Left lung (tissue), 14 donors: ENCODE measurements at places on chromosomes 1 and 21.
A peak's percentile ranks its signal among the peaks of the same experiment; 100 is the strongest.

DNA sequence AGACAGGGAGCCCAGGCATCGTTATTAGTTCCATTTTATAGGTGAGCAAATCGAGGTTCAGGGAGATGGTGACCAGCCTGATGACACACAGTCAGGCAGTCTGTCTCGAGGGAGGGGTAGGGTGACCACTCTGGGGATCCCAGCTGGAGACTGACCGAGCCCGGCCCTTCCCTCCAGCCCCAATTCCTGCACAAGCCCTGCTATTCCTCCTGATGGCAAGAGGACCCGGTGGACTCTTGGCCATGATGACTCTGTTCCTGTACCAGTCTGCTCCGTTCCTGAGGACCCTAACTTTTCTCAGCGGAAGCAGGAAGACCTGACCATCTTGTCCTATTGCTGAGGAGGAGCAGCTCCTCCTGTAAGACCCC, 391 bp downstream of the AGT start:
- no peak for DNase-seq

GRCh38 chr1:244353551-244354091, 98.1 kb downstream of the ADSS2 start:
- no peak for DNase-seq

DNA sequence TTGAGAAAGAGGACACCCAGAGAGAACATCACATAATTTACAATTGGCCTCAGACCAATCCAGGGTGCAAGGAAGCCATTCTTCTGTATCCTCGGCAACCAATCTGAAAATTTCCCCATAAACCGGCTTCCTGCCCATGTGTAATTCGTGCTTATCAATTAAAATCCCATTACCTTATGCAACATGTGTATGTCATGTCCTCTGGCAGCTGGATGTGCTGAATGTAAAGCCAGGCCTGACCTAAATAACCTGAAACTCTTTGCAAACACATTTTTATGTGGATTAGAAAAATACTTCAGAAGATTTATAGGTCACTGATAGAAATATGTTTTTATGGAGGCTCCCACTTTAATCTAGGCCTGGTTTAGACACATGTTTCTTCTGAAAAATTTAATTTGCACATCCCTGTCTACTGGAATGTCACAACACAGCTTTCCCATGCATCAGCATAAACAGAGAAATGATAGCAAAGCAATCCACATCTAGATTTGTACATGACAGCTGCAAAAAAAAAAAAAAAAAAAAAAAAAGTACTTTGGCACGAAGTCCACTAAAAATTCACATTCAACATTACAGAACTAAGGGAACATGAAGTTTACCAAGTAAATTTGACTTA, 69.4 kb upstream of the SAMSN1 start:
- no peak for DNase-seq

- DNase-seq, result peak; percentile 6
Measured at GRCh38 chr1:189899686-189900425, 577.8 kb downstream of the BRINP3 start.

DNA sequence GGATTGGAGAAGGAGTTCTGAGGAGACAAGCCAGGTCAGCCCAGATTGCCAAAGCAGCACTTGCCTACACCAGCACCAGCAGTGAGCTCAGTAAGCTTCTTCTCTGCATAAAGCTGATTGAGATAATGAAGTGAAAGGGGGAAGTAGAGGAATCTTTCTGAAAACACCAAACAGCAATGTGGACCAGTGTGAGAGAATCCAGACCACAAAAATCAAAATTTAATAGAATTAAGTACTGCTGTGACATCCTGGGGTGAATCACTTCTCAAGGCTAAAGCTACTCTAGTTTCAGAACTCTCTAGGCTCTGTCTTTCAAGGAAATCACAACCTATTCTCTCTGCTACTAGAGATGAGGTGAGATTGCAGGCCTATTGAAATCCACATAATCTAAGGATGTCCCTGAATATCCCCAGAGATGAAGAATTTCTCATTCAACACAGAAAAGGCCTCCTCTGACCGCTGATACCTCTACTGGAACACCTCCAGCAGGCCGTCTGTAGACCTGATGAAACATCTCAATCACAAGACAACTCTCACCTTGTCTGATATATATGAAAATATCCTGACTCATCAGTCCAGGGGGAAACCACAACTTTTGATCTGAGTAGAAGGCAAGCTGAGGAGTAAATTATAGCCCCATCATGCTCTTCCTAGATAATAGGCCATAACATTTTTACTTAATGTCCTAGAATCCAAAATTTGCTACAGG, at the start of gene FCRL4:
TSS of gene FCRL4 (minus strand) at position 127 of the 709 bp plus-strand sequence. CDS start 141 bp downstream, outside the sequence.
- no peak for DNase-seq

DNA sequence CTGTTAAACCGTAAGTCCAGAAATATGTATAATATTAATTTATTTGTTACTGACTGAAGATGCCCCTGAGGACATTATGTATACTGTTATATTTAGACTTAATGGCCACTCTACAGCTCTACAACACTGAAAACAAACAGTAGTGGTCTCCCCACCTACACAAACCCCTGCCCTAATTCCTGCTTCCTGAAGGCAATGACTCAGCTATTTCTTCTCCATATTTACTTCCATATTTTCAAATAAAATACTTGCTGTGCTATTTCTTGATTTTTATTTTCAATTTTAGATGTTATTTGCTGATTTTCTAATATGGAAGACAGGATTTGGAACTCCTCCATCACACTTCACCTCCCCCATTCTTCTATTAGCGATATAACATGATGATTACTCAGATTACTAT, 97.6 kb downstream of the PCNX2 start:
- DNase-seq, result no peak

GRCh38 chr1:206012086-206012859, 9.1 kb upstream of the RAB7B start:
- DNase-seq, result no peak

GRCh38 chr1:119647734-119648619, at the start of gene ZNF697:
Gene ZNF697 (minus strand): TSS chr1:119648266. CDS start chr1:119626100, 22,166 bp downstream.
- peak; percentile 98 for DNase-seq

- no peak for DNase-seq
Measured at GRCh38 chr1:90795431-90795830, 78.3 kb upstream of the BARHL2 start.

DNA sequence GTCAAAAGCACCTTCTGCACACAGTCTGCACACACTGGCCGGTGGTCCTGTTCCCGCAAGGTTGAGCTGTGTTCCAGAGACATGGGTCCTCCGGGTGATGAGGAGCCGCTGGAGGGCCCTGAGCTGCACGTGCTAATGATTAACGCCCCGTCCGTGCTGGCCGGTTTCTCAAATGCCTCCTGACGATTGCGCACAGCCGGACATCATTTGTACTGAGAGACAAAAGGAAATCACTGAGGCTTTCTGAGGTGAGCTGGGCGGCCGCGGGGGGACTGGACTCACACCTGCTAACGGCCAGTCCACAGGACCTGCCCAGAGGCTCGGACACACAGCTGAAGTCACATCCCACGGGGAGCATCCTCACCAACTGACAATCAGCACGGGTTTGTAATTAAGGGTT, 29.2 kb downstream of the POFUT2 start:
- DNase-seq, result no peak

- no peak for DNase-seq
Measured at GRCh38 chr1:36760081-36760480, 274.2 kb downstream of the GRIK3 start.

GRCh38 chr1:208085655-208086515, 158.3 kb downstream of the PLXNA2 start:
- DNase-seq, result no peak

DNA sequence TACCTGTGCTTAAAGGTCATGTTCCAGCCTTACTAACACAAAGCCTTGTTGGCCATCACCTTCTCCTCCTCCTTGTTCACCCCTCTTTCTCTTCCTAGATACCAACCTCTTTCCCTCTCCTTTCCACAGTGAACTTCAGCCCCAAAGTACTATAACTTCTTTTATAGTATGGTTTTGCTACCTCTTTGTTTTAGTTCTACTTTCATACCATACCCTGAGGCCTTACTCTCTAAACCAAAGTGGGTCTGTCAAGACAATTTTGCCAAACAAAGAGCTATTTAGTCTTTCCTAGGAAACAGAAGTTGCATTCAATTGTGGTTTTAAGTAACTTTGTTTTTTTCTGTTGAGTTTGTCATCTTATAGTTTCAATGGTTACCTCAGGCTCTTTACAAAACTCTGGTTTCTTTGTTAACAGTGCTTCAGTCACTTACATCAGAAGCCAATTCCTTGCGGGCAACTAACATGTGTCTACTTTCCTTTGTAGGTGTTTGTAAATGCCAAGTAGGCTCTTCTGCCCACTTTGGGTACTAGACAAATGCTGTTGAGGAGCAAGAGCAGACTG, 623.9 kb upstream of the PKN2 start:
- no peak for DNase-seq

DNA sequence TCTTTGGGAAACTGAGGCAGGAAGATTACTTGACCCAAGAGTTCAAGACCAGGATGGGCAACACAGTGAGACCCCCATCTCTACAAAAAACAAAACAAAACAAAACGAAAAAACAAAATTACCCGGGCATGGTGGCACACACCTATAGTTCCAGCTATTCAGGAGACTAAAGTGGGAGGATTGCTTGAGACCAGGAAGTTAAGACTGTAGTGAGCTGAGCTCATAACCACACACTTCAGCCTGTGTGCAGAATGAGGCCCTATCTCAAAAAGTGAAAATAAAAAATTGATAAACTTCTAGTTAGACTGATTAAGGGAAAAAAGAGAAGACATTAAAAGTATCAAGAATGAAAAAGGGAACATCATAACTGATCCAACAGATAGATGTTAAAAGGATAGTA, 154.0 kb downstream of the RHOU start:
- DNase-seq, result no peak

GRCh38 chr1:27392096-27392777, at the start of gene GPR3:
Gene GPR3 (plus strand): TSS chr1:27392622. CDS start chr1:27393799, 1,177 bp downstream.
- DNase-seq, result peak; percentile 87

DNA sequence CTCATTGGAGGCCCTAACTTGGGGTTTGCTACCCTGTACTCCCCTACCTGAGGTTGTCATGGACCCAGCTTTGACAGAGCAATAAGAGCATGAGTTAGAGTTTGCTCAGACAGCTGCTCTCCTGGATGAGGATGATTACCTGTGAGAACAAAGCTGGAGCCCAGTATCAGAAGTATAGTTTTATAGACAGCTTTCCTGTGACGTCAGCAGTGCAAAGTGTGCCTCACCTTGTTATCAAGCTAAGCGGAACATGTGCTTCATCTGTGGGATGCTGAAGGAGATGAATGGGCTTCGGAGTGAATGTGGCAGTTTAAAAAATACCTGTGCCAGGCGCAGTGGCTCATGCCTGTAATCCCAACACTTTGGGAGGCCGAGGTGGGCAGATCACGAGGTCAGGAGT, 5.4 kb upstream of the WDR47 start:
- no peak for DNase-seq

DNA sequence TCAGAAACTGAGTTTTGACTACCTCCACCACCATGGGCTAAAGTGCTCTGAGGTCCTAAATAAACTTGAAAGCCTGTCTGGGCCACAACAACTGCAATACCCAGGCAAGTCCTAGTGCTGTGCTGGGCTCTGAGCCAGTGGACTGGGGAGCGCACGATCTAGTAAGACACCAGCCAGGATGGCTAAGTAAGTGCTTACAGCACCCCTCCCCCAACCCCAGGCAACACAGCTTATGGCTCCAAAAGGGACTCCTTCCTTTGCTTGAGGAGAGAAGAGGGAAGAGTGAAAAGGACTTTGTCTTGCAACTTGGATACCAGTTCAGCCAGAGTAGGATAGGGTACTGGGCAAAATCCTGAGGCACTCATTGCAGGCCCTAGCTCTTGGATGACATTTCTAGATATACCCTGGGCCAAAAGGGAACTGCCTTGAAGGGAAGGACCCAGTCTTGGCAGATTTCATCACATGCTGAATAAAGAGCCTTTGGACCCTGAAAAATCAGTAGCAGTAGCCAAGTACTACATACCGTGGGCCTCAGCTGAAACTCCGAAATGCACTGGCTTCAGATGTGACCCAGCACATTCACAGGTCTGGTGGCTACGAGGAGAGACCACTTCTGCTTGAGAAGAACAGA, 1.6 kb downstream of the C1orf105 start:
- no peak for DNase-seq

- no peak for DNase-seq
Measured at GRCh38 chr1:38064197-38064903, 17.8 kb upstream of the POU3F1 start.

DNA sequence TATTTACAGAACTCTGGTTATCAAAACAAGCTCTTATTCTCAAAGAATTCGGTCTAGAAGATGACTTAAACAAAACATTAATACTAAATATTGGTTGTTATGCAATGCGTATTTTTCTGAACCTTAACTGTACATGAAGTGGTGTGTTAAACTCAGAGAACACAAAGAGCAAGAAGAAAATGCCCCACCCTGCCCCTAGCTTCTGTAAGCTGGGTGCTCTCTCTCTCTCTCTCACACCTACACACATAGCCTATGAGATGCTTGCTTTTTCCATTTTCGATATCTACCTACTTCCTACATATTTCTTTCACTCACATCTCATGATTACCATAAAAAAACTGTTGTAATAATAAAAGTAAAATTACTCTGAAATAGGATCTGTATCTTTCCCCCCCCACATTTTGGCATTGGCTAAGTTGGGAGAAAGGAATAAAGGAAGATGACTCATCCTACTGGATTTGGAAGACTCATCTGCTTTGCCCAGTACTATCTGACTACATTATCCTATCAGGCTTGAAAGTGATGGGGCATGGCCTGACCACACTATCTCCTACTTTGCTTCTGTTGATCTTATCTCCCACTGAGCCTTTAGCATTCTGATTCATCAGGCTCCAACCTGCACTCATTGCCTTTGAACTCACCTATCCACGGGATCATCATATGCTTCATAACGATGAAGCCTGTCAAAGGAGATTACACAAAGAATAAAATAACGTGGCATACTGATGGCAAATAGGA, 2.9 kb downstream of the CRYZ start:
- no peak for DNase-seq

DNA sequence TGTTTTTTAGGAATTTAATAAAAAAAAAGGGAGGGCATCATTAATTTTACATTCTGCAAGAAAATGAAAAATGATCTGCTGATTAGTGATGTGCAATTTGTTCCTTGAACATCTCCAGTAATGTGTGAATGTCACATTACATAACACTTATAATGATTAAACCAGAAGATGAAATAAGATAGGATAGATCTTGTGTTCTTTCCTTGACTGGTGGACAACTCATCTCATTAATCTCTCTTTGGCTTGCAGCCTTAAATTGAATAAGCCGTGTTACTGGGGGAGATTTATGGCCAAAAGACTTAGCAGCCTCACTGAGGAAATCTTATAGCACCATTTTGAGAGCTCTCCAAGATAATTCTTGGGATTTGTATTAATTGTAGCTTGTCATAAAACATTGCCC, 217.2 kb downstream of the ST6GALNAC3 start:
- DNase-seq, result no peak

DNA sequence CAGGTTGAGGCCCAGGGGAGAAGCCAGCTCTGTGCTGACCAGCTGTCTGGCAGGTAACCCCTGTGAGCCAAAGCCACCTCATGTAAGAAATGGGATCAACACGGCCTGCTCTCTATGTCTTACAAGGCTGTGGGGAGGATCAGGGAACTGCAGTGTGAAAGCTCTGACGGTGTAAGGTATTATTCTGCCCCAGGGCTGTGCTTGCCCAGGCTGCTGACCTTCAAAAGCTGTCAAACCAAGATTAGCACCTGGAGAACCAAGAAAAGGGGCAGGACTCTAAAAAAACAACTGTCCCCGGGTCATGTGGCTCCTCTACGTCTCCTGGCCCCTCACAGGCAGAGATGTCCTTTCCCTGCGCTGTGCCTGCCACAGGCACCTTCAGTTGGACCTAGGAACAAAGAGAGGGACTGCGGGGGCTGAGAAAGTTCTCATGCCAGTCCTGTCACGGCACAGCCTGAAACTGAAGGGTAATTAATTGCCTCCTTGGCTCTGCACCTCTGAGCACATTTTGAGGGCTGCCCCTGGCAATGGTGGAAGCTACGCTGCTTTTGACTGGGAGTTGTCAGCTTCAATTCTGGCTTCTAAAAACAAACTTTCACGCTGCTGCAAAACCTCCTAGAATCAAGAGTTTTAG, 77.6 kb downstream of the PGBD5 start:
- DNase-seq, result no peak
